Stimulated activated CD4-positive, alpha-beta T cell treated with anti-CD3 and anti-CD28 coated beads, TNF-alpha, amount 100 ng/mL, for 4 hours (primary cell): ENCODE measurements at places on chromosomes 16 and 17.
A peak's percentile ranks its signal among the peaks of the same experiment; 100 is the strongest.

DNA sequence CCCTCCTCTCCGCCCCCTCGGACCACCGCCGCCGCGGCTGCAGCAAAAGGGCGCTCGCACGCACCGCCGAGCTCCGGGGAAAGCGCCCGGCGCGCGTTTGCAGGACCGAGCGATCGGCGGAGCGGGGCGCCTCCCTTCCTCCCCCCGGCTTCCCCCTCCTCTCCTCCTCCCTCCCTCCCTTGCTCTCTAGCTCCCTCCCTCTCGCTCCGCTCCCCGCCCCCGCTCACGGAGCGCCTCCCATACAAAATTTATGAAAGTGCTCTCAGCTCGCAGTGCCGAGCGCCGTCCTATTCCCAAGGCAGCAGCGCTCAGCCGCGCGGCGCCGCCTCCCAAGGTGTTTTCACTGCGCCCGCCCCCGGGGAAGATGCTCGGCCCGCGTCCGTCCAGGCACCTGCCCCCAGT, at the start of gene RTN4RL1:
RTN4RL1 (minus strand) TSS at position 115 of the 402 bp plus-strand sequence. CDS start 469 bp downstream, outside the sequence.
- DNase-seq, result peak; percentile 62

DNA sequence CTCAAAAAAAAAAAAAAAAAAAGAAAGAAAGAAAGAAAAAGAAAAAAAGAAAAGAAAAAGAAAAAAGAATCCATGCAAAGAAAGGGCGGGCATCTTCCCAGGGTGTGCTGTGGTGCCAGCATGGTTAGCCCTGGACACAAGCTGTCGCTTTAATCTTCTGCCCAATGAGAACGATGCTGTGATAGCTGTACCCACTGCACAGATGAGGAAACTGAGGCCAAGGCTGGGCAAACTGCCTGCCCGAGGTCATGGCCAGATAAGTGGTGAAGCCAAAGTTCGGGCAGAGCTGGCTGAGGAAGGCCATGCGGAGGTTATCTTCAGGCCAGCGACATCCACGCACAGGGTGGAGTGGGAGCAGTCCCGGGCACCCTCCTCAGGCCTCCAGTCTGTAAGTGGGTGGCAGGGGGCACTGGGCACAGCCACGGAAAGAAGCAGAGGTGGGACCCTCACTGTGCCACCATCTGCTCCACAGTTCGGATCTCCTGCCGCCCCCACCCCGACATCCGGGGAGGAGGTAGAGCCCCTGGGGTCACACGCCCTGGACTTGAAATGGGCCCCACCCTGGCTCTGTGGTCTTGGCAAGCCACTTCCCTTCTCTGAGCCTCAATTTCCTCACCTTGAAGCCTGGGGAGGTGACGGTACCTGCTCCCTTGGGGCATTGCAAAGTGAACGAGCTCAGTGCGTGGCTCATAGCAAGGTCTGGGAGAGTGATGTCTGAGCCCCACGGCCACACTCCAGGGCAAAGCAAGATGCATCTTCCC, 6.5 kb downstream of the FBXL16 start:
- DNase-seq, result no peak

DNA sequence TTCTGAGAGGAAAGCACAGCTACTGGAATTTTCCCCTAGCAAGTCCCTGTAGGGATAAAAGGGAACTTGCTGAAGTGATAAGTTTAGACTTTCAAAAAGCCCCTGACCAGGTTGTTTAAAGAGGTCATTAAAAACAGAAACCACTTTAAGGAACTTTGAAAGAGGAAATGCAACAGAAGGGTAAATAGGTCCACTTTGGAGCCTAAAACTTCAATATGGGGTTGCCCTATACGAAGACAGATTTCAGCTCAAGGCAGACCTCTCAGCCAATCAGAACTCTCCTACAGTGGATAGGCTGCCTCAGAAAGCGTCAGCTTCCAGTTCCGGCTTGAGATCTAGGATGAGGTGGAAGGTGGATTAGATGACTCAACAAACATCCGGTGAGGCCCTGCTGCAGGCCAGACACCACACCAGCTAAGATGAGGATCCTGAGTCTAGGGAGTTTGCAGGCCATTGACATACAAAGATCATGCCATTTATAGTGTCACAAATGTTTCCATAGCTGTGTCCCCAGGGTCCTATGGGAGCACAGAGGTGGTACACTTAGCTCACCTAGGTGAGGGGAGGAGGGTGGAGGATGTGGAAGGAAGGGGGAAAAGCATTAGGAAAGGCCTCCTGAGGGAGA, 7.9 kb upstream of the MFSD6L start:
- DNase-seq, result no peak

GRCh38 chr17:17372856-17373520, 69.8 kb downstream of the NT5M start:
- DNase-seq, result no peak

DNA sequence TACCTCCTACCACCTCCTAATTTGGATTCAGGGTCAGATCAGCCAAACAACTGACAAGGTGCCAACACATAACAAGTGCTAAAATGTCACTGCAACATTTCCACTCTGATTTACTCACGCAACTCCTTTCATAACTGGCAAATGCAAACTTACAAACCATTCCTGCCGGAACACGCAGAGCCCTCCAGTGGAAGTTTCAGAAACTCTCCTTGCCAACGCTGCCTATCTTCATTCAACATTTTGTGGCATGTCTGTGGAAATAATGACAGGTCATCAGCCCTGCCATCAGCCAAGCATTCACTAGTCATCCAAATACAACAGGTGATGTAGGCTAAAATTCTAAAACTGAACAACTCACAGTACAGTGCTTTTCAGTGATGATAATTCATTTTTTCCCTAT, 37.7 kb upstream of the OR3A1 start:
- no peak for DNase-seq

DNA sequence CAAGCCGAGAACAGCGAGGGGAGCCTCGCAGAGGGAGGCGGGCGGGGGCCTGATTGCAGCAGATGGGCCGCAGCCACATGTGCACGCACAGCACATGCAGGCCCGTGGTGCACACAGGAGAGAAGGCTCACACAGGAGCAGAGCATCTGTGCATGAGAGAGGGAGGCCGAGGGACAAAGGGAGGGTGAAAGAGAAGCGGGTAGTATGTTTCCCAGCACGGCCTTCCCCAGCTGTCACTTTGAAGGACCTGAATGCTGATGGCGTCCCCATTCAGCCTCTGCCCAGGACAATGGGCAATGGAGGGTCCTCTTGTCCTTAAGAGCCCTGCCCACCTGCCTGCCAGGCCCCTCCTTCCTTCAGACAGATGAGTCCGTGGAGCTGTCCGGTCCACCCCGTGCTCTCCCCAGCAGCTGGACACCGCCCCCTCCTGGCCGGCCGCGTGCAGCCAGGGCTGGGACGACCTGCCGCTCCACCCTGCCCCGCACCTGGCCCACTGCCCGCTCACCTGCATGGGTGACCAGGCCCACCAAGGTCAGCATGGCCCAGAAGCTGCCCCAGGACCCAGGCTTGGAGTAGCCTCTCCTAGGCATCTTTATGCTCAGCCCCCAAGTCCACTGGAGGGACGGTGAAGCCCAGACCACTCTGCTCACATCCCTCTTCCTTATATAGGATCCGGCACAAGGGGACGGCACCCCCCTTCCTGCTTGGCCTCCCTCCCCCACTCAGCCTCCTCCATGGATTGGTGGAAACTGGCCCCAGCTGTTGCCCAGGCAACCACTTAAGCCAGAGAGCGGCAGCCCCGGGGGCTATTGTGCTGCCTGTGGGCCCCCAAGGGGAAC, at the start of gene BTBD17:
BTBD17 (minus strand) TSS at position 639 of the 839 bp plus-strand sequence; CDS start at position 590, 49 bp downstream.
- no peak for DNase-seq

DNA sequence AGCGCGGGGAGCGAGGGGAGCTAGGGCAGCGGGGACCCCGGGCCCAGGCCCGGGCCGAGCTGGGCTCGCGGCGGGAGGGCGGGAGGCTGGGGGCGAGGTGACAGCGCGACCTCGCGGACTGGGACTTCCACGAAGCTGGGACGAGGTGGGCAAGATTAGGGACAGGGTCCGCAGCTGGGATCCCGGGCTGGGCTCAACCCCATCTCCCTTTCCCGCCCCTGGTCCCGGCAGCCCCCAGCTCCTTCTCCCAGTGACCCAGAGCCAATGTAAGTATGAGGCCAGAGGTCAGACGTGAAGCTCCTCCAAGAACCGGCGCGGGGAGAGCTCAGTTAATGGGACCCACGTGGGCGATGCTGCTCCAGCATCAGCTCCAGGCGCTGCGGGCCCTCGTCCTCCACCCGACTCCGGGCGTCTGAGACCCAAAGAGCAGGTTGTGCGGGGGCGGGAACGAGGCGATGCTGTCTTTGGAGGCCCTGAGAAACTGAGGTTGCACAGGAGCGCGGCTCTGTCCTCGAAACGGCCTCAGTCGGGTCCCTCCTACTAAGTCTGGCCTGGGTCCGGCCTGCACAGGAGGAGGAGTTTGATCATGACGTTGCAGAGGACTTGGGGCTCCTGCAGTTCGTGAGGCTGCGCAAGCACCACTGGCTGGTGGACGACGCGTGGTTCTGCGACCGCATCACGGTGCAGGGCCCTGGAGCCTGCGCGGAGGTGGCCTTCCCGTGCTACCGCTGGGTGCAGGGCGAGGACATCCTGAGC, 585 bp downstream of the ALOX12 start:
- DNase-seq, result no peak

GRCh38 chr16:5042574-5043171, 8.9 kb upstream of the NAGPA start:
- no peak for DNase-seq

- DNase-seq, result no peak
These were observed 18.6 kb upstream of the POLR3E start for GRCh38 chr16:22278441-22279230.
